ENCODE measurements at places on chromosomes 16 and 17.

DNA sequence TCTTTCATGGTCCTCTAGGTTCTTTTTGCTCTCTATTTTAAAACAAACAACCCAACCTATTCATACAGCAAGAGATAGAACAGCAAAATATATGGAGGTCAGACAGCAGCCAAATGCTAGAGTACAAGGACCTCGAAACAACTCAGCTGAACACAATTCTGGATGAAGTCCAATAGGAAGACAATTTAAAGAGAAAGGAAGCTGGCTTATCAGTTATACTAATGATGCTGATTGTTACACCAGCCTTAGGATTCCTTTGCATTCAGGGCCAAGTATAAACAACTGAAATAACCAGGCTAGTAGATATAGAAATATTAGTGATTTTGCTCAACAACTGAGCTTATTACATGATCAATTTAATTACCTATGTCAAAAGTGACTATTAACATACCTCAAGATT is 2.5 kb downstream of the SSH2 start:
- H3K36me3 ChIP-seq, result no peaks in the 10 kb centered on the region
- no peak overlapping the region for H3K4me3 ChIP-seq
- no peak for DNase-seq
- H3K27ac ChIP-seq, result no peak overlapping the region

DNA sequence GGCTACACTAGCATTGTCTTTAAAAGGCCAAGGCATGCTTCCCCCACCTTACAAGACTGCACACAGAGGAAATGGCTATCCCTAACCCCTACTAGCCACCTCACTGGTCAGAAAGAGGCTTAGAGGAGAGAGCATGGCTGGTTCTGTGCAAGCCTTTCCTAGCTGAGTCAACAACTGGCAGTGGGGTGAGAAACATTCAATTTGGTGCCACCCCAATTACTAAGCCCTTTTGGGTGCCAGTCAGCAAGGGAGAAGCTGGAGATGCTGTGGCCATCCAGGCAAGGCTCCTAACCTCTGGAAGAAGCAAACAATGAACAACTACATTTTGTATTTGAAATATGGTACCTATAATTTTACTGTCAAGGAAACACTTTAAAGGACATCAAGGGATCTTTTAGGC is 4.7 kb upstream of the KAT7 start:
- no peaks in the 10 kb centered on the region for H3K27me3 ChIP-seq
- no peak overlapping the region for H3K27ac ChIP-seq

DNA sequence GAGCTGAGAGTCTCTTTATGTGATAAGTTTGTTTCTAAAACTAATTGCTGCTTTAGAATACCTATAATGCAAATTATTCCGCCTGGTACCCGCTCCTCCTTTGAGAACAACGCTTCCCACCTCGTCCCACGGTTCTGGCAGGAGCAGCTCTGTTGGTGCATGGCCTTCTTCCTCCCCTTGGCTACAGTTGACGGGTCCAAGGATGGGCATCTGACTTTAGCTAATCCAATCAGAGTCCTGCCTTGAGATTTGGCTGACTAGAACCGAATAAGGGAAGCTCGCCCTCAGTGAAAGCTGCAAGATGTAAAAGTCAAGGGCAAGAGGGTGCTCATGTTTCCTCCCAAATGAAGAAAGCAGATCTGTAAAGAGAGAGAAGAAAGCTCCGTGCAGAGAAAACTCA is 481.3 kb downstream of the SLC39A11 start:
- H3K4me1 ChIP-seq, result peaks cover 17% of the 10 kb centered on the region
- H3K27ac ChIP-seq, result no peak overlapping the region
- DNase-seq, result no peak
- H3K36me3 ChIP-seq, result no peaks in the 10 kb centered on the region
- no peaks in the 10 kb centered on the region for H3K27me3 ChIP-seq
- H3K4me3 ChIP-seq, result no peak overlapping the region

GRCh38 chr16:62058412-62058811 is 22.2 kb upstream of the CDH8 start:
- H3K4me3 ChIP-seq, result no peak overlapping the region
- no peak for DNase-seq
- H3K4me1 ChIP-seq, result peaks cover 15% of the 10 kb centered on the region
- no peaks in the 10 kb centered on the region for H3K27me3 ChIP-seq

DNA sequence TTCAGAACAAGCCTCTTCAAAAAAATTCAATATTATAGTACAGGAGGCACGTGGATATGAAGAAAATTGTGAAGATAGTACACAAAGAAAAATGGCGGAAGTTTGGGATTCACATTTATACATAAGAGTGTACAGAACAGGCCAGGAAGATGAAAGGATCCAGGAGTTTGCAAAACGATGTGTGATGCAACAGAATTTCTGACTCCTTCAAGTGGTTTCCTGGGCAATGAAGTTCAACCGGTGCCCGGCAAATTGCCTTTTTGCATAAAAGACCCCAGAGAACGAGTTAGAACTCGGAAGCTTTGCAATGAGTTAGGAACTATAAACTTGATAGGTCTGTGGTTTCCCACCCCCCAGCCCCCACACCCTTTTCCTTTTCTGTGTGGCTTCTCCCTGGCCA is 189.1 kb downstream of the SALL1 start:
- peaks cover 7% of the 10 kb centered on the region for H3K4me1 ChIP-seq
- H3K36me3 ChIP-seq, result no peaks in the 10 kb centered on the region
- no peaks in the 10 kb centered on the region for H3K27me3 ChIP-seq
- no peak overlapping the region for H3K4me3 ChIP-seq
- H3K27ac ChIP-seq, result no peak overlapping the region
- no peak for DNase-seq

- peaks cover 37% of the 10 kb centered on the region for H3K4me1 ChIP-seq
- H3K36me3 ChIP-seq, result no peaks in the 10 kb centered on the region
- H3K27ac ChIP-seq, result peak overlapping the region; percentile 95
- no peaks in the 10 kb centered on the region for H3K27me3 ChIP-seq
- H3K4me3 ChIP-seq, result no peak overlapping the region
Observed at GRCh38 chr17:73342541-73343167, 30.9 kb upstream of the CDC42EP4 start.

GRCh38 chr16:2482249-2482648 is 7.3 kb downstream of the TBC1D24 start:
- DNase-seq, result no peak
- no peaks in the 10 kb centered on the region for H3K36me3 ChIP-seq
- H3K27me3 ChIP-seq, result no peaks in the 10 kb centered on the region
- no peaks in the 10 kb centered on the region for H3K4me1 ChIP-seq

DNA sequence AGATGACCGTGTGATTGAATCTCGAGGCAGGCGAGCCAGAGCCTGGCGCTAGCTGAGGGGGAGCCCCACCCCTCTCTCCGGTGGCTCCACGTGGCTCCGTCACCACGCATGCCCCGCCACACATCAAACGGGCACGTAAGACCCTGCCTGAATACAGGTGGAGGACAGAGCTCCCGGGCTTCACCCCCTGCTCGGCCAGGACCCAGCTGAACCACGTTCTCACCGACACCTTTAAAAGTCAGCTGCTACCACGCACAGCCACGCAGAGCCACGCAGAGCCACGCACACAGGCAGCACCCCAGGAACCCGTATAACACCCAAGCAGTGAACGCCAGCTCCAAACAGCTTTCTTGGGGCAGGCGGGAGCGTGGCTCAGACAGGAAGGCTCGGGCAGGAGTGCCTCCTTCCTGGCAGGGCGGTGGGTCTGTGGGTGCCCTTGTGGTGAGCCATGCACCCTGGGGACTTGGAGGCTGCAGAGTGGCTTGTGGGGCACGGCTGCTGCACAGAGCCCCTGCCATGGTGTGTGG is 4.4 kb downstream of the TMEM204 start:
- no peak overlapping the region for H3K4me3 ChIP-seq
- H3K36me3 ChIP-seq, result no peaks in the 10 kb centered on the region
- no peaks in the 10 kb centered on the region for H3K27me3 ChIP-seq
- no peak for DNase-seq
- no peaks in the 10 kb centered on the region for H3K4me1 ChIP-seq

DNA sequence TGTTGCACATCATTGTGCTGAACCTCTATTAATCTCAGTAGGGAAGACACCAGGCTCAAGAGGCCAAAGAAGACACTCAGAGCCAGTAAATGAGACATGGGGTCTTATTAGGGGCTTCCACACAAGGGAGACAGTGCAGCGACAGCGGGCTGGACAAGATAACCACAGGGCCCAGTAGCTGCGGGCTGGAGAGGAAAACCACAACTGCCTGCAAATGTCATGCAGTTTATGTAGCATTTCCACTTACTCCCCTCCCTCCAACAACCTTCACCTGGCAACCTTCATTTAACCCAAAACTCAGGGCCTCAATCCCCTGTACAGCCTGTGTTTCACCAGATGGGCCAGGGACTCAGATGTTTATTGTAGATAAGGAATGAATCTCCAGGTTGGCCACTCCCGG is 185.6 kb downstream of the UTP18 start:
- no peaks in the 10 kb centered on the region for H3K27me3 ChIP-seq
- no peaks in the 10 kb centered on the region for H3K4me1 ChIP-seq
- no peak overlapping the region for H3K27ac ChIP-seq
- H3K4me3 ChIP-seq, result no peak overlapping the region
- no peaks in the 10 kb centered on the region for H3K36me3 ChIP-seq
- DNase-seq, result no peak

- no peak for DNase-seq
- H3K4me1 ChIP-seq, result no peaks in the 10 kb centered on the region
- no peak overlapping the region for H3K27ac ChIP-seq
- no peaks in the 10 kb centered on the region for H3K36me3 ChIP-seq
Observed at GRCh38 chr17:67417507-67417906, 40.4 kb downstream of the PITPNC1 start.

DNA sequence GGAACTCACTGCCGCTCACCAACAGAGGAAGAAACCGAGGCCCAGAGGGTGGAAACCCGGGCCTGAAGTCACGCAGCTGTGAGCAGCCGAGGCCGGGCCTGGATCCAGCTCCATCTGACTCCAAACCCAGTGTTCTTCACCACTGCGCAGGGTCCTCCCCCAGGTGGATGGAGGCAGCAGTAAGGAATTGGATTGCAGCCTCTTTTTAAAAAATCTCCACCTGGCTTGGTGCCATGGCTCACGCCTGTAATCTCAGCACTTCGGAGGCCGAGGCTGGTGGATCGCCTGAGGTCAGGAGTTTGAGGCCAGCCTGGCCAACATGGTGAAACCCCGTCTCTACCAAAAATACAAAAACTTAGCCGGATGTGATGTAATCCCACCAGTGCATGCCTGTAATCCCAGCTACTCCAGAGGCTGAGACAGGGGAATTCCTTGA is 177.2 kb downstream of the FOXL1 start:
- no peak overlapping the region for H3K27ac ChIP-seq
- H3K4me1 ChIP-seq, result peaks cover 34% of the 10 kb centered on the region
- no peaks in the 10 kb centered on the region for H3K36me3 ChIP-seq
- no peaks in the 10 kb centered on the region for H3K27me3 ChIP-seq

DNA sequence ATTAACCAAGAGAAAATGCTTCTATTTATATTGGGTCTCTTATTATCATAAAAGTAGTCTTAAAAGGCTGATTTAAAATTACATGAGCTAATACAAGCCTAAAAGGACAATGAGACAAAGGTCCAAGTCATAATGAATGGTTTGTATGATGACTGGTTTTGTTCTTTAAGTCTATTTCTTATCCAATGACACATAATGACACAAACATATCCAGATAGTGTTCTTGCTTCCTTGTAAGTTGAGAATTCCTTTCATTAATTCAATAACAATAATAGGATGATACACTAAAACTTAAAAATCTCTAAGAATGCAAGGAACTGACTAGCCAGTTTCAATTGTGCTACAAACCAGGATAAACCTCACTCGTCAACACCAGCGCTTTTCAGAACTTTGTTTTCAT is 244.1 kb downstream of the CEP112 start:
- no peak for DNase-seq
- no peak overlapping the region for H3K27ac ChIP-seq
- no peaks in the 10 kb centered on the region for H3K36me3 ChIP-seq
- H3K4me3 ChIP-seq, result no peak overlapping the region
- H3K4me1 ChIP-seq, result no peaks in the 10 kb centered on the region

- no peak overlapping the region for H3K4me3 ChIP-seq
- H3K4me1 ChIP-seq, result no peaks in the 10 kb centered on the region
- no peaks in the 10 kb centered on the region for H3K36me3 ChIP-seq
- no peak for DNase-seq
- H3K27ac ChIP-seq, result no peak overlapping the region
Observed at GRCh38 chr16:67922221-67922620, 9.4 kb downstream of the CTRL start.

DNA sequence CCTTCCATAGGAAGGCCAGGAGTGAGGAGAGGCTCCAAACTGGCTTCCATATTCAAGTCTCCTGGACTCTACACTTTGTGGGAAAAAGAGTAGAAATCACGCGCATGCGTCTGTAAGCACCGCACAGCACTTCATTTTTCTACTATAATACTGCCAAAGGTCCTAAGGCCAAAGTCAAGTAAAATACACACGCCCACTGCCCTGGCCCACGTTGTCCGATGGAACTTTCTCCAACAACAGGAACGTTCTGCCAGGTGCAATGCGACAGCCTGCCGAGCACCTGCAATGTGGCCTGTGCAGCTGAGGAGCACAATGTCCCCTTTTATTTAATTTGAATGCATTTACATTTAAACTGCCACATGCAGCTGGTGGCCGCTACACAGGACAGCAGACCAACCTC is 23.5 kb downstream of the DNASE1 start:
- no peak overlapping the region for H3K27ac ChIP-seq
- peaks cover 5% of the 10 kb centered on the region for H3K36me3 ChIP-seq
- H3K4me3 ChIP-seq, result no peak overlapping the region

GRCh38 chr17:64187093-64187895 is 57.4 kb upstream of the ERN1 start:
- no peak overlapping the region for H3K27ac ChIP-seq
- no peak overlapping the region for H3K4me3 ChIP-seq
- H3K36me3 ChIP-seq, result no peaks in the 10 kb centered on the region
- H3K4me1 ChIP-seq, result no peaks in the 10 kb centered on the region
- DNase-seq, result no peak

GRCh38 chr17:68821860-68822696 is 133.1 kb downstream of the ABCA8 start:
- no peak overlapping the region for H3K4me3 ChIP-seq
- H3K36me3 ChIP-seq, result no peaks in the 10 kb centered on the region
- H3K4me1 ChIP-seq, result peaks cover 9% of the 10 kb centered on the region
- DNase-seq, result no peak

- no peak for DNase-seq
- peaks cover 71% of the 10 kb centered on the region for H3K27me3 ChIP-seq
- H3K27ac ChIP-seq, result no peak overlapping the region
- H3K4me3 ChIP-seq, result no peak overlapping the region
- peaks cover 24% of the 10 kb centered on the region for H3K4me1 ChIP-seq
Observed at GRCh38 chr16:86297391-86297790, 212.9 kb upstream of the FOXF1 start.

GRCh38 chr16:11224096-11224893 is 31.7 kb downstream of the SOCS1 start:
- peak; percentile 41 for DNase-seq
- H3K27me3 ChIP-seq, result no peaks in the 10 kb centered on the region
- no peak overlapping the region for H3K4me3 ChIP-seq
